ENCODE measurements at places on chromosomes 3 and 15.

DNA sequence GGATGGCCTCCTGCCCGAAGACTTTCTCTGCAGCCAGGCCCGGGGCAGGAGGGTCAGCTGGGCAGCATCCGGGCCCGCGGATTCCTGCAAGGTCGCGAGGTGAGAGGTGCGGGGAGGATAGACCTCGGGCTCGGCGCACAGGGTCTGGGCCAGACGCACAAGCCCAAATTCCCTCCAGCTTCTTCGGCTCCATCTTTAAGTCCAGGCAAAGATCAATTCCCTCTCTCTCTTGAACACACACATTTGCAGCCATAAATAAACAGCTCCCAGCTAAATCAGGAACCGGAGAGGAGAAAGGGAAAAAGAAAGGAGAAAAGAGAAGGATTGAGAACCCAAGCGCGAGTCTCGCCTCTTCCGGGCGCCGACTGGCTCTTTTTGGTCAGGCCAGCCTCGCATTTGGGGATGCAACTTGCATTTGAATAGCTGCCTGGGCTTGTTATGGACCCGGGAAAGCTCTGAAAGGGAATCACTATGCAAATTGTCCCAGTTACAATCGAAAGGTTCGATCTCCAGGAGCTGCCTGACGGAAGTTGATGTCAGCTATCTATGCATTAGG, 14.5 kb upstream of the ONECUT1 start:
- no peak for DNase-seq

GRCh38 chr3:46997453-46998091, 18.1 kb downstream of the NBEAL2 start:
- no peak for DNase-seq

- DNase-seq, result no peak
These were observed 126.8 kb downstream of the IL20RB start for GRCh38 chr3:137084586-137084985.

GRCh38 chr3:195761567-195762248, 40.9 kb downstream of the MUC20 start:
- DNase-seq, result no peak

DNA sequence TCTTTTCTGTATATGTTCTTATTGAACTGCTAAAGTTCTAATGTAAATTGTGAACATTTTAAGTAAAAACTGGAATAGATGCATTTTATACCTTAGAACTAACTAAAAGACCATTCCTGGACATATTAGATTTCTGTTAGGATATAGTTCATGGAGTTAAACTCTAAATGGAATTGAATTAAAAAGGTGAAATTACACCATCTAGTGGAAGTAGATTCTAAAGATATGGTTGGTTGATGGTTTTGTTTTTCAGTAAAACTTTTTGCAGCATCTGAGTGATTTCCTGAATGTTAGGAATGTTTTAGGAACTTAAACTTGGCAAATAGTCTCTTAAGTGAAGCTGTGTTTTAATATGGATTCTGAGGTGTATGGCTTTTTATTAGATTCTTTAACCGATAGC, 96.8 kb downstream of the SLMAP start:
- no peak for DNase-seq

GRCh38 chr15:79089331-79089889, 1.2 kb downstream of the RASGRF1 start:
- no peak for DNase-seq

DNA sequence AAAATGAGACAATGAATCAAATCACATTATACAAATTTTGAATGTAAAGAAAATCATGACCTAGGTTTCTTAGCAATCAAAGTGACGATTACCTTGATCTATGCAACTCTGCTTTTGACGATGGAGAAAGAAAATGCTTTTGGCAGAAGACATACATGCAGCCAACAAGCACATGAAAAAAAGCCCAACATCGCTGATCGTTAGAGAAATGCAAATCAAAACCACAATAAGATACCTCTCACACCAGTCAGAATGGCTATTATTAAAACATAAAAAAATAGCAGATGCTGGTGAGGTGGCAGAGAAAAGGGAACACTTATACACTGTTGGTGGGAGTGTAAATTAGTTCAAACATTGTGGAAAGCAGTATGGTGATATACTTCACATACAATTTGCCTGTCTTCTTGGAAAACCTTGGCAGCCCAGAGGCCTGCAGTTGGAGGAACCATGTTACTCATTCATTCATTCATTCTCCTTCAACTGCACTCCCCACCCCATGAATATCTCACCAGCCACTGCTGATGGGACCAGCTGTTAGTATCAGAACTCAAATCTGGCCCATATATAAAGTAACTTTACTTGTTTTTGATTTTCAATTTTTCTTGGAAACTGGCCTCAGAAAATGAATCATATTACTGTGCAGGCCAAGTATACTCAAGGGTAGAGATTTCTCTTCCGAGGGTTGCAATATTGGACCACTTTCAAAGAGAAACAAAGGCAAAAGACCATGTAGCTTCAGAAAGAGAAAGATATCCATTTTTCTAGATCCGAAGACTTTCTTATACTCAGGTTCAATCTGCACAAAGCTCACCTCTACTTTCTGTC, 358.6 kb upstream of the ARHGEF26 start:
- no peak for DNase-seq

DNA sequence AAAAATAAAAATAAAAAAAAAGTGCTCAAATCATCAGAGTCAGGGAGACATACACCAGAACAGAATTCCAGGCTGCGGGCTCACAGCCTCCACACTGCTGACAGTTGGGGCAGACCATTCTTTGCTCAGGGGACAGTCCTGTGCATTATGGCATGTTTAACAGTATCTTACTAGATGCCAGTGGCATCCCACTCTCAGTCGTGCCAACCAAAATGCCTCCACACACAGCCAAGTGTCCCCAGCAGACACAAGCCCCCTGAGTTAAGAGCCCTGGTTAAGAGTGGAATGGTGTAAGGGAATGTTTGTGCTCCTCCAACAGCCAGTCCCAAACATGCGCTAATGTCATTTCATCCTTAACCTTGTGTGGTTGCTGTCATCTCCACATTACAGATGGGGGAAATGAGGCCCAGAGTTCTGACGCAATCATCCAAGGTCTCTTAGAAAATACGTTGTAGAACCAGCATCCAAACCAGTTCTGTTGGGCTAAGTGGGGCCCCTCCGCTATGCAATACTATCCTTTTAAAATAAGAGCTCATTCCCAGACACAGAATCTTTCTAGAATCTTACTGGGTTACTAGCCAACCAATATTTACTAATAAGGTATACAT, 26.0 kb downstream of the CFAP92 start:
- DNase-seq, result no peak

All from head of caudate nucleus (tissue), 42 donors.